ENCODE measurements at places on chromosomes 11 and 22. TPM values are rescaled to one million over a fixed set of nuclear protein-coding genes. Genes with fewer than 3 reads are reported as not detected.

The P2RX6 gene
- 0.50 TPM for total RNA-seq

The PGR gene
- not detected for total RNA-seq

The OR52E5 gene
- not detected for total RNA-seq

The ZNHIT2 gene
- total RNA-seq = 19.4 TPM

All from A549 treated with dexamethasone at 1 μM for 4 hours (cell line).